Stimulated activated CD4-positive, alpha-beta T cell treated with anti-CD3 and anti-CD28 coated beads, Interleukin-1b, Interleukin-23, amount 100 ng/mL, for 1 hour (primary cell): ENCODE measurements at places on chromosomes 2 and 18.

- no peak for DNase-seq
Observed at GRCh38 chr2:136008205-136008865, 22.9 kb upstream of the DARS1 start.

DNA sequence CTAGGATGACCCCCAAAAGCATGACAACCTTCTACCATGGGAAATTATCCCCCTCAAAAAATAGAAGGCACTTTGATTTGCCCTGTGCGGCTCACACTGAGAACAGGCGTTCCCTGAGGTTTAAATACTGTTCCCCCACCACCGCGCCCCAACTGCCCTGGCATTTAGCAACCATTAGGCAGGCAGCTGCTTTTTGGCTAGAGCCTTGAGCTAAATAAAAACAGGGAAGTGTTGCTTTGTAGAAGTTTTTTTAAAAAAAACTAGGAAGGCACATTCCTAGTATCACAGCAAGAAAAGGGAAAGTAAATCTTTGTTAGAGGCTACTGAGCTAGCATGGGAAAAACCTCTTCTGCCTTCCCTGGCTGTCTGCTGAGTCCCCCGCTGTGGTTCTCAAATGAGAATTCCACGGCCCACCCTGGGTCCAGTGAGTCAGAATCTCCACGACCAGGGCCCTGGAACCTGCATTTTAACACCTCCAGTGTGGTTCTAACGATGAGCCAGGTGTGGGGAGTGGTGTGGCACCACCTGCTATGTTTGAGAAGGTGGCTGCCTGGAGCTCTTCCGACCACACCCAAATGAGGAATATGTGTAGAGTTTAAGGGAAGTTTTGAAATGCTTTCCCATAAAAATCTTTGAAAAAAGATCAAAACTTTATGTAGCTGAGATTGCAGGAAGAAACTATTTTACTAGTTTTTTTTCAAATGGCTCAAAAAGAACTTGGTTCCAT, 66.4 kb downstream of the VIT start:
- DNase-seq = no peak

DNA sequence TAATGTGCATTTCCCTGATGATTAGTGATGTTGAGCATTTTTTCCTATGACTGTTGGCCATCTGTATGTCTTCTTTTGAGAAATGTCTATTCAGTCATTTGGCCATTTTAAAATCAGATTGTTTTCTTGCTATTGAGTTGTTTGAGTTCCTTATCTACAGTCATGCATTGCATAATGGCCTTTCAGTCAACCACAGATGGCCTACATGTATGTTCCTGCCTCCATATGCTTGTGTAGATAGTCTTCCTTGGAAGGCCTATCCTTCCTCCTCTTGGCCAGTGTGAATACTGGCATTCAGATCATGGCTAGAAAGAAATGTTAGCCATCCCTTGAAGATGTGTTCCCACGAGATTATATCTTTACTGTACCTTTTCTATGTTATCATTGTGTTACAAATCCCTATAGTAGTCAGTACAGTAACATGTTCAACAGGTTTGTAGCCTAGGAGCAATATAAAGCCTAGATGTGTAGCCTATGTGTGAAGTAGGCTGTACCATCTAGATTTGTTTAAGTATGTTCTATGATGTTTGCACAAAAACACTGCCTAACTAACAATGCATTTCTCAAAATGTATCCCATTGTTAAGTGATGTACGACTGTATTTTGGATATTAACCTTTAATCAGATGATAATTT, 65.6 kb upstream of the CD302 start:
- DNase-seq = no peak

DNA sequence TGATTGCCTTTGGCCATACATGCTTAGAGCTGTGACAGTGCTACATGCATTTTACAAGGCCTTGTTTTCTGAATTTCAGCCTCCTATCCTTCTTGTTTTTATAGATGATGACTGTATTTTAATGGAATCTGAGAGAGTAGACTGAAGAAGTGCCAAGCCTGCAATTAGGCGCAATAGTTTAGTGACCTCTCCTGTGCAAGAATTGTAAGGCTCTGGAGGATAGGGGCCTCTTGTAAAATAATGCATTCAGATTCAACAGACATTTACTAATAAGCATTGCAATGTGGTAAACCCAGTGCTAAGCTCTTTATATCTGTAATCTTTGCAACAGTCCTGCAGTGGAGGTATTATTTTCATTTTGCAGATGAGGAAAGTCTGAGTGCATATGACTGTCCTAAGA, 105.5 kb downstream of the TDRD15 start:
- DNase-seq = no peak

- no peak for DNase-seq
Observed at GRCh38 chr18:77969972-77970371, 720.3 kb downstream of the GALR1 start.

- no peak for DNase-seq
Observed at GRCh38 chr2:16120591-16121180, 180.3 kb downstream of the MYCN start.

DNA sequence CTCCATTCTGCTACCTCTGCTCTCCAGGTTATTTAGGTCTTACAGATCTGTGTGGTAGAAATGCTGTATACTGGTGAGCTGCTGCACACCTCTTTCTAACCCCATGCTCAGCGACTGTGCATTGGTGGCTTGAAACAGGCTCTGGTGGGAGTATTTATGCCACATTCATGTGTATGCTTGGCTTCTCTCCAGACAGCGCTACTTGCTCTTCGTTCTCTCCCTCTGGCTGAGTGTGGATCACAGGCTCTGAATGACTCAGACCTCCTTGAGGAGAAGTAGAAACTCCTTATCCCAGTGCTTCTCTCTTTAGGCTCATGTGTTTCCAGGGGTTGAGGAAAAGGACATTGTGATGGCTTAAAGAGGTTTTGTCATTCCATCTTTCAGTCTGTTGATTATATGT, 54.9 kb downstream of the FHOD3 start:
- DNase-seq = no peak

- no peak for DNase-seq
Observed at GRCh38 chr2:7379799-7380198, 462.6 kb downstream of the RNF144A start.

DNA sequence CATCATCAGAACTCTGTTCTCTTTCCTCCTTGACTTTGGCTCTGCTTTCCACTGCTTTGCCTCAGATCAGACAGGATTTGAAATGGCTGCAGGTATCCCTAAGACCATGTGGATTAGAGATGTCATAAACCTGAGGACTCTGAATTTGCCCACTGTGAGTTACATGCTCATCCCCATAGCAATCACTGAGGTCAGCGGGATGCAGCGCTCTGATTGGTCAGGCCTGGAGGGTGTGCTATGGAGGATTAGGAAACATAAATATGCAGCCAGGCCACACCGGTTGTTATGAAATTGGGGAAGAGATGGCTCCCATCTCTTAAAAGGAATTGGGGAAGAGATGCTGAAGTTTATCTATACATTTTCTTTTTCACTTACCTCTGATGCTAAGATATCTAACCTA, 73.7 kb upstream of the DNAJC10 start:
- no peak for DNase-seq

GRCh38 chr2:13711154-13711553, 921.4 kb upstream of the LRATD1 start:
- DNase-seq = no peak

DNA sequence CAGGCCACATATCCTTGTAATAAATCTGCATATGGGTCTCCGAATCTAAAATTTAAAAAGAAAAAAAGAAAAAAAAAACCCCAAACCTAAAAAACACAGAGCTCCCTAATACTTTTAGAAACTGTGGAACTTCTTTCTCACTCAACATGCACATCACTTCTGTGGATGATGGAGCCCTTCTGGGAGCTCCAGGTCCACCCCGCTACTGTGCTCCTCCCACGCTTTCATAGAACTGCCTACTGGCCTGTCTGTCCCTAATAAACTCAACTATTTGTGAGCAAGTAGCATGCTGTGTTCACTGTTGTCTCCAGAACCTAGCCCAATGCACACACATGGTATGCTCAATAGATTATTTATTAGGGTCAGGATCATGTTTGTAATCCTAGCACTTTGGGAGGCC, 83.1 kb upstream of the FZD5 start:
- DNase-seq = no peak

DNA sequence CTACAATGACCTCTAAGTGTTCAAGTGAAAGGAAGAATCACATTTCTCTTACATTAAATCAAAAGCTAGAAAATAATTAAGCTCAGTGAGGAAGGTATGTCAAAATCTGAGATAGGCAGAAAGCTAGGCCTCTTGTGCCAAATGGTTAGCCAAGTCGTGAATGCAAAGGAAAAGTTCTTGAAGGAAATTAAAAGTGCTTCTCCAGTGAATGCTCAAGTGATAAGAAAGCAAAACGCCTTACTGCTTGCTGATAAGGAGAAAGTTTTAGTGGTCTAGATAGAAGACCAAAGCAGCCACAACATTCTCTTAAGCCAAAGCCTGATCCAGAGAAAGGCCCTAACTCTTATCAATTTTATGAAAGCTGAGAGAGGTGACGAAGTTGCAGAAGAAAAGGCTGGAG, 932.3 kb upstream of the ACVR2A start:
- no peak for DNase-seq

DNA sequence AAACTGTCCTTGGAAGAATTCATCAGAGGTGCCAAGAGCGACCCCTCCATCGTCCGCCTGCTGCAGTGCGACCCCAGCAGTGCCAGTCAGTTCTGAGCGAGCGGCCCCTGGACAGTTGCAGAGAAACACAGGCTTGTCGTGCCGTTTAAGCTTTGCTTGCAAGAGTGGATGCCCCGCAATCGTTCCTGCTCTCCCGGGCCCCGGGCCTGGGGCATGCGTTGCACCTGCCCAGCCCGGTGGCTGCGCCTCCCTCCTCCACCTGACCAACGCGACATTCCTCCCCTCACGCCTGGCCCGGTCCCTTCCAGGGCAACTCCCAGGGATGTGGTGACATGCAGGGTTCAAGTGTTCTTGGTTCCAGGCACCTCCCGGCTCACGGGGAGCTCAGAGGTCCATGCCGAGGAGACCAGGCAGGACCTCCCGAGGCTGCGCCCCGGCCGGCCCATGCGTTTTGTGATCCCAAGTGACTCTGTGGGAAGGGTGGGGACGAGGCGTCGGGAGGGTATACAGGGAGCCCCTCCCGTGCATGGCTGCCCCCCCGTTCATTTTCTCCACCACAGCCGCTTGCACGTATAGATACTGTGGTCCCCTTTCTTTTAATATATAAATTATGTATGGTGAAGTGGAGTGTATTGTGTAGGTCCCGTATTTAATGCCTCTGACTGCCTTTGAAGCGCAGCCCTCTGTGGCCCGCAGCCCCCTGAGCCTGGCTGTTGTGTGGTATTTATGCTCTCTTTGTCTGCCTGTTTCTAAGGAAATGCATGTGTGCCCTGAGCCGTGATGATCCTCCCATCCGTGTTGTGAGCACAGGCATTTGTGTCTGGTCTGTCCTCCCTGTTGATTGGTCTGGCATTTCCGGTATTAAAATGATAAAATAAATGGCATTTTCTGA, 21.2 kb downstream of the ODC1 start:
- DNase-seq = no peak

DNA sequence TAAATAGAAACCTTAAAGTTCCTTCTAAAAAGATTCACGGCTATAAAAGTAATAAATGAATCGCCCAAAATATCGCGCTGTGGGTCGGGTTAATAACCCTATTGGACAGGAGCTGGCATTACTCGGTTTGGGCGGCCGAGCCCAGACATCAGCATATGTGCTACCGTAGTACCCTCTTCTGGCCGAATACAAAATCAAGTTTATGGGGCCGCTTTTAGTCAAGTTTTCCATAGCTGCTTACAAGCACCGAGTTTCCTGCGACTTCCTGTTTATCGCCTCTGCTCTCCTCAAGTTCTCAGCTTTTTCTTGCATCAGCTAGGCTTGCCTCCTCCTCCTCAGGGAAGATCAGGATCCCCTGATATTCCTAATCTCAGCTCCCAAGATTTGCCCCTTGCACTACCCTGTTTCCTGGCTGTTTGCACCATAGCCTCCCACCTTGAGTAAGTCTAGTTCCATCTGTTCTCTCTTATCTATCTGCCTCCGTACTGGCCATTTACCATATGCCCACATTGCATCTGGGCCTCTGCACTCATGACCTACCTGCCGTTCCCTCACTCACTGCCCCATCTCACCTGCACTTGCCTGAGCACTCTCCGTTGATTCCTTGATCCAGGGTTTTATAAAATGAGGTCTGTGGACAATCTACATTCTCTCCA, 56.1 kb downstream of the SLC35F5 start:
- DNase-seq = no peak

- DNase-seq = no peak
Observed at GRCh38 chr2:8676921-8677645, 4.8 kb upstream of the ID2 start.

- no peak for DNase-seq
Observed at GRCh38 chr18:79698668-79699335, 19.2 kb downstream of the CTDP1 start.

DNA sequence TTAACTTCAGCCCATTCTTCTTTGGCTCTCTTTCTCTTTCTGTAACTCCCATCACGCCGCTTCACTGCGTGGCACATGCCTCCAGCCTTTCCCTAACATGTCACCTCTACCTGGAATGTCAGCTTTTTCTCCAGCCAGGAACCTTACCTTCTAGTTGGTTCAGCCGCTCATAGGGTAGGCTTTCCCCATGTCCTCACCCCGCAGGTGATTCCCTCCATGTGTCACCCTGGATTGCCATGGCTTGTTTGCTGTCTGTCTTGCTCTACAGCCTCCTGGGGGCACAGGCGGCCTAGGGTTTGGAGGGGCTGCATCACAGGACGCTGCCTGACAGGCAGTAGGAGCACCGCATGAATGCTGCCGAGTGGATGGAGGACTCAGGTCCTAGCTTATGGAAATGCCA, 39.2 kb downstream of the ARHGEF4 start:
- DNase-seq = no peak

GRCh38 chr2:55772109-55772980, 78.7 kb upstream of the PNPT1 start:
- DNase-seq = no peak

DNA sequence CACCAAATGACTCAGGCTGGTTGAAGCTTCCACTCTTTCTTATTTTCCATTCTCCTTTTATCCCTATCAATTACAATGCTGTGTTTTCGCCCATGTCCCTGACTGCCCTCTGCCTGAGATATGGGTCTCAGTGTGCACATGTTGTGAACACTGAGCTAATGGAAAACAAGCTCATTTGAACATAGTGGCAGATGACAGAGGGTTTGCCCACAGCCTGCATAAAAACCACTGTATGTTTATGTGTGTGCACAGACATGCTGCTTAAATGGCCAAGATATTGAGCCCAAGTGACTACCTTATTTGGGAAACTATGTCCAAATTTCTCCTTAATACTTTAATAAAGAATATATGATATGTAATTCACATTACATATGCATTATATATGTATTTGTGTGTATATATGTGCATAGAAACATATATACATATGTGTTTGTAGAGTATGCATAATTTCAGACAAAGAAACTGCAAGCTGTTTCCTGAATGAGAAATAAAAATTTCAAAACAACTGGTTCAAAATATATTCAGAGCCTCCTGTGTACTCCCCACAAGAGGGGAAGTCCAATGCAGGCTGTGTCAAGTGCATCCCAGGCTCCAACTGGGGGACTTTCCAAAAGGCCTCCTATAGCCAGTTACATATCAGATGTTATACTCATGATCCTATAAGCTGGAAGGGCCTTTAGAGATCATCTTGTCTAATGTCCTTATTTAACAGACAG, 92.7 kb upstream of the CD302 start:
- DNase-seq = no peak
